Glutamatergic neuron (in vitro differentiated cells): ENCODE measurements at places on chromosomes 11 and 22. TPM values are rescaled to one million over a fixed set of nuclear protein-coding genes. Genes with fewer than 3 reads are reported as not detected.
A peak's percentile ranks its signal among the peaks of the same experiment; 100 is the strongest.

GRCh38 chr11:73155102-73155501 lies 13.0 kb upstream of the FCHSD2 start:
- H3K4me1 ChIP-seq, result peaks cover 8% of the 10 kb centered on the region
- H3K27me3 ChIP-seq, result peaks cover 8% of the 10 kb centered on the region
- no peak overlapping the region for H3K4me3 ChIP-seq
- no peaks in the 10 kb centered on the region for H3K36me3 ChIP-seq

DNA sequence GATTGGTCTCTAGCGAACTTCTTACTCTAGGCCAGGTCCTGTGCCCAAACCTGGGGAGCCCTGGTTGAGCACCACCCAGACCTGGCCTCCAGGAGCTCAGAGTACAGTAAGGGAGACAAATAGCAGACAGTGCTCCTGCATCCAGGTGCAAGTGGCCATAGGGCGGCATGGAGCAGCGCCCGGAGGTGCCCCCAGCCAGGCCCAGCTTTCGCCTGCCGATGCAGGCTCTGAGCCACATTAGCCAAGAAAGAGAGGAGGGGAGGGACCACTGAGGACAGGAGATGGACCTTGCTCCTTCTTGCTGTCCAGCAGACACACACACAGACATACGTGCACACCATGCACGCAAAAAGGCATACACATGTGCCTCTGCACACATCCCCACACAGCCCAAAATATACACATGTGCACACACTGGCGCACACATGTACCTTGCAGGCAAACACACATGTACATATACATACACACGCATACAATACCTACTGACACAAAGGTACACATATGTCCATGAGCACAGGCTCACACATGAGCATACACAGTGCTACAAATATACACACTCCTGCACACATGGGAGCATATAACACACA lies 68.7 kb upstream of the FGF3 start:
- no peak overlapping the region for H3K4me3 ChIP-seq
- peak; percentile 3 for DNase-seq
- peaks cover 14% of the 10 kb centered on the region for H3K4me1 ChIP-seq
- H3K27ac ChIP-seq, result no peak overlapping the region
- H3K27me3 ChIP-seq, result peaks cover 13% of the 10 kb centered on the region
- no peaks in the 10 kb centered on the region for H3K36me3 ChIP-seq

- no peaks in the 10 kb centered on the region for H3K27me3 ChIP-seq
- H3K27ac ChIP-seq, result no peak overlapping the region
- no peak overlapping the region for H3K4me3 ChIP-seq
- DNase-seq, result no peak
- H3K4me1 ChIP-seq, result peaks cover 3% of the 10 kb centered on the region
- no peaks in the 10 kb centered on the region for H3K36me3 ChIP-seq
Measured at GRCh38 chr11:124050748-124051147, 9.6 kb upstream of the OR10G7 start.

GRCh38 chr11:58513747-58514367 lies 6.0 kb upstream of the OR5B21 start:
- DNase-seq, result peak; percentile 51
- H3K4me1 ChIP-seq, result no peaks in the 10 kb centered on the region
- no peaks in the 10 kb centered on the region for H3K36me3 ChIP-seq
- H3K27ac ChIP-seq, result no peak overlapping the region
- H3K4me3 ChIP-seq, result no peak overlapping the region

GRCh38 chr11:32225571-32226285 lies 134.9 kb downstream of the RCN1 start:
- H3K27ac ChIP-seq, result no peak overlapping the region
- no peaks in the 10 kb centered on the region for H3K36me3 ChIP-seq
- no peak for DNase-seq
- H3K4me3 ChIP-seq, result no peak overlapping the region
- H3K27me3 ChIP-seq, result no peaks in the 10 kb centered on the region

DNA sequence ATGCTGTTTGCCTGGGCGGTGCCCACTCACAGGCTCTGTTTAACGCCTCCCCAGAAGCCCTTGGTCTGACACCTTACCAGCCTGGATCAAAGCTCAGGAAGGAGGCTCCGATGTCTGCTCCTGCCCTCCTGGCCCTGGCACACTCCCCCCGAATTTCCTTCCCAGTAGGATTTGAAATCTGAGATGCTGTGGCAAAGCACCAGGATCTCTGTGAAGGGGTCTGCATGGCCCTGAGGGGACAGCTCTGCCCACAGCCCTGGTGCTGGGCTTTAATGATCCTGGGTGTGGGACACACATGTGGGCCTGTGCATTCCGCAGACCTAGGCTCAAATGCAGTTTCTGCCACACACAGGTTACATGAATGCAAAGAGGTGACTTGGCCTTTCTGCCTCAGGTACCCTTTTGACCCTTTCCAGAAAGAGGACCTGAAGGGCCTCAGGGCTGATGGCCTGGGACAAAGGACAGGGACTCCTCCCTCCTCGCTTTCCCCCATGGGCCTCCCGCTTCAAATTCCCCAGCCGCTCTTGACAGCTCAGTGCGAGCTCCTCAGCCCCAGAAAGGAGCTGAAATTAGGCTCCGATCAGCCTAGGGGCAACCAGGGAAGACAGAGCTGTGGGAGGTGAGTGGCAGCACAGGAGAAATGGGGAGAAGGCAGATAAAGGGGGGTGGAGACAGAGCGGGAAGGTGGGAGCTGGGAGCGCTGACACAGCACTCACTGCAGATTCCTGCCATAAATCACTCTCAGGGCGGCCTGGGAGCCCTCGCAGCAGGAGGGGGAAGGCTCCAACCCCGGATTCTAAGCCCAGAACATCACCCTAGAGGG lies 41.3 kb downstream of the TRIM29 start:
- peaks cover 4% of the 10 kb centered on the region for H3K27me3 ChIP-seq
- no peaks in the 10 kb centered on the region for H3K36me3 ChIP-seq
- H3K4me3 ChIP-seq, result no peak overlapping the region
- DNase-seq, result no peak
- no peak overlapping the region for H3K27ac ChIP-seq
- peaks cover 3% of the 10 kb centered on the region for H3K4me1 ChIP-seq

- no peak overlapping the region for H3K27ac ChIP-seq
- peaks cover 4% of the 10 kb centered on the region for H3K4me1 ChIP-seq
- H3K27me3 ChIP-seq, result no peaks in the 10 kb centered on the region
- no peak overlapping the region for H3K4me3 ChIP-seq
Measured at GRCh38 chr22:41429232-41429950, 17.2 kb downstream of the TOB2 start.

DNA sequence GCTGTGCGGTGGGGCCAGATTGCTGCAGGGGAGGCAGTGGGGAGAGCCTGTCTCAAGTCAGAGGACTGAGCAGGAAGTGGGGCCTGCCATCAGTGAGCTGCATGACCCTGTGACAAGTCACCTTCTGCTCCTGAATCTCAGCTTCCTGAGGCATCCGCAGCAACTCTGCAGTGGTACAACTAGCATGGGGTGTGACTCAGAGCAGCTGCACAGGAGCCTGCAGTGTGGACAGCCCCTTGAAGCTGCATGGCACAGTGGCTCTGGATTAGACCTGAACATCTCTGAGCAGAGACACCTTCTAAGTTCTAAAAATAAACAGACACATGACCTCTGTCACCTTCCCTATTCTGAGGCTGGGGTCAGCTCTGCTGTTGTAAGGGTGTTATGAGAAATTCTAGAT lies 18.0 kb downstream of the FAM227A start:
- H3K27me3 ChIP-seq, result no peaks in the 10 kb centered on the region
- DNase-seq, result no peak
- no peak overlapping the region for H3K4me3 ChIP-seq

GRCh38 chr11:103963648-103964047 lies 72.8 kb upstream of the DDI1 start:
- no peak overlapping the region for H3K27ac ChIP-seq
- no peak for DNase-seq
- no peaks in the 10 kb centered on the region for H3K36me3 ChIP-seq

DNA sequence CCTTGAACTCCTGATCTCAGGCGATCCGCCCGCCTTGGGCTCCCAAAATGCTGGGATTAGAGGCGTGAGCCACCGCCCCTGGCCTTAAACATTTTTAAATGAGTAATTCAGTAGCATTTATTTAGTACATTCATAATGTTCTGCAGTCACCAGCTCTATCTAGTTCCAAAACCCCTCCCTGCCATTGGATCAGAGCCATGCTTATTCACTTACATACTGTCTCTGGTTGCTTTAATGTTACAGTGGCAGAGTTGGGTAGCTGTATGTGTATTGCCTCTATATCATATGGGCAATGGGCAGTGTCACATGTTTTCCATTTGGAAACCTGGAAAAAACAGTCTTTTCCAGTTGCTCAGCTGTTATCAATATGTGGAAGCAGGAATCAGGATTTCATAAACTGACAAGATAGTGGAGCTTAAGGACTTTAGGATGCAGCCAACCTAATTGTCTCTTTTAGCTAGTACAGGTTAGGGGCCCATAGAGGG lies 10.5 kb downstream of the COA4 start:
- peaks cover 3% of the 10 kb centered on the region for H3K27me3 ChIP-seq
- no peaks in the 10 kb centered on the region for H3K4me1 ChIP-seq
- H3K27ac ChIP-seq, result no peak overlapping the region

DNA sequence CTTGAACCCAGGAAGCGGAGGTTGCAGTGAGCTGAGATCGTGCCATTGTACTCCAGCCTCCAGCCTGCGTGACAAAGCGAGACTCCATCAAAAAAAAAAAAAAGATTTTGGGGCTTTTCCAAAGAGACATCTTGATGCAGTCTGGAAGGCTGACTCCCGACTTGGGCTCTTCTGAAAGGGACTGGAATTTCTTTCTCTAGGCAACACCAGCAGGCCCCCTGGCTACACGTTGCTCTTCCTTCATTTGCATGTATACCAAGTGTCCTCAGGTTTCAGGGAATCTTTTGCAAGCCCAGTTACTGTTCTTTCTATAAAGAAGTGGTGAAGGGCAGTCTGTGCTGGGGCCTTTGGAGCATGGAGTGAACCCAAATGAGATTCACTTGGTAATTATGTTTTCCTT lies 211.0 kb downstream of the GRIK4 start:
- no peaks in the 10 kb centered on the region for H3K4me1 ChIP-seq
- no peak overlapping the region for H3K4me3 ChIP-seq
- H3K27ac ChIP-seq, result no peak overlapping the region
- H3K36me3 ChIP-seq, result no peaks in the 10 kb centered on the region
- DNase-seq, result no peak

DNA sequence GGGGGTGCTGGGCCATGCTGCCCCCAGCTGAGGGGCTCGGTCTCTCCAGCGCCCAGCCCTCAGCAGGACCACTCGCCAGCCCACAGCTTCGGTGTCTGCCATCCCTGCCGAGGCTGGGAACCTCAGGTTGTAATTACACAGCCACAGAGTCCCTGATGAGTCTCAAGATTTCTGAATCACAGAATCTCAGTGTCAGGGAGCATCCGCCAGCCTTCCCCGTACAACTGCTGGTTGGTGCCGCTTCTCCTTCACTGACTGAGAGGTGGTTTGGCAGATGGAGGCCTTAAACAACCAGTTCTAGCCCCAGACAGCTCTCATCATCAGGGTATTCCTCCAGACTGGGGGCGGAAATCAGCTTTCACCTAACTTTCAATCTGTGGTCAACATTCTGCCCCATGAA lies 13.7 kb downstream of the PHF21B start:
- no peak for DNase-seq
- peaks cover 6% of the 10 kb centered on the region for H3K27me3 ChIP-seq
- H3K4me3 ChIP-seq, result no peak overlapping the region

- peak overlapping the region; percentile 12 for H3K4me3 ChIP-seq
- no peaks in the 10 kb centered on the region for H3K36me3 ChIP-seq
- H3K27ac ChIP-seq, result peak overlapping the region; percentile 14
- peaks cover 19% of the 10 kb centered on the region for H3K4me1 ChIP-seq
- peaks cover 6% of the 10 kb centered on the region for H3K27me3 ChIP-seq
- DNase-seq, result no peak
Measured at GRCh38 chr11:63537293-63538101, 889 bp downstream of the PLAAT4 start.

DNA sequence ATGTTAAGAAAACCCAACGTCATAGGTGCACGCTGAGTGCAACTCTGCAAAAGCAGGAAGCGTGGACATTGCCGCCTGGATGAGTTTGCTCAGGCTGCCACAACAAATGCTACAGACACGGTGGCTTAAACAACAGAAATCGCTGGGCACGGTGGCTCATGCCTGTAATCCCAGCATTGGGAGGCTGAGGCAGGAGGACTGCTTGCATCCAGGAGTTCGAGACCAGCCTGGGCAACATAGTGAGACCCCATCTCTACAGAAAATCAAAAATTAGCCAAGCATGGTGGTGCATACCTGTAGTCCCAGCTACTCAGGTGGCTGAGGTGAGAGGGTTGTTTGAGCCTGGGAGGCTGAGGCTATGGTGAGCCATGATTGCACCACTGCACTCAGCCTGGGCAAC lies 13.4 kb upstream of the PGA3 start:
- no peak overlapping the region for H3K4me3 ChIP-seq
- H3K4me1 ChIP-seq, result peaks cover 5% of the 10 kb centered on the region
- H3K36me3 ChIP-seq, result no peaks in the 10 kb centered on the region
- H3K27me3 ChIP-seq, result no peaks in the 10 kb centered on the region
- no peak overlapping the region for H3K27ac ChIP-seq
- no peak for DNase-seq

DNA sequence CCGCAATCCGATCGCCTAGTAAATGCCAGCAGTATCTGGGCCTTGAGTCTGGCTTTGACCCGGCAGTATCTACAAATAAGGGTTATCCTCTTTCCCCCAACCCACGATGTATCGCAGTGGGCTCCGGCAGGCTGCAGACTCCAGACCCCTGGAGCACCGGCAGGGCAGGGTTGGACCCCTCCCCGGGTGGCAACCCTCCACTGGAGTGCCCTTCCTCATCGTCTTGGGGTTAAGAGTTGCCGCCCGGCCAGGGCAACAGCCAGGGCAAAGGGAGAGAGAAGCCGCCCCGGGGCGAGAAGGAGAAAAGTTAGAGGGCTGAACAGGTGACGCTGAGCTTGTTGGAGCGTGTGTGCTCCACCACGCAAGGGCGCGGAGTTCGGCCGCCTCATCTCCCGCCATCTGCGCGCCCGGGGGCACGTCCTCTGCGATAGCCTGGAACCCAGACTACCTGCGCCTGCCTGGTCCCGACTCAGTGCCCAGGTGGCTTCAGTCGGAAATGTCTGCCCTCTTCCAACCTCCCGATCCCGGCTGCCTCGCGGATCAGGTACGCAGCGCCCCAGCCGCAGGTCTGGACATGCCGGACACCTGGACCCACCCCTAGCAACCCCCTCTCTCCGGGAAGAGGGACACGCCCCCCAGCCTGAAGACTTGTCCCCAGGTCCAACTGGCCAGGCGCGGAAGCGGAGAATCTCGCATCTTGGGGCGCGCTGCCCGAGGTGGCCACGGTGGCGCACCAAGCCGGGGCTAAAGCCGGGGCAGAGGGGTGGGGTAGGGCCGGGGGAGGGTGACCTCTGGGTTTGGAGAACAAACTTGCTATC lies 1.2 kb downstream of the DSCAML1 start:
- peaks cover 21% of the 10 kb centered on the region for H3K4me1 ChIP-seq
- peak overlapping the region; percentile 61 for H3K4me3 ChIP-seq
- H3K36me3 ChIP-seq, result no peaks in the 10 kb centered on the region
- no peak overlapping the region for H3K27ac ChIP-seq
- no peak for DNase-seq
- peaks cover 25% of the 10 kb centered on the region for H3K27me3 ChIP-seq

- H3K27ac ChIP-seq, result no peak overlapping the region
- peaks cover 7% of the 10 kb centered on the region for H3K4me1 ChIP-seq
- H3K4me3 ChIP-seq, result peak overlapping the region; percentile 68
- no peak for DNase-seq
- no peaks in the 10 kb centered on the region for H3K36me3 ChIP-seq
Measured at GRCh38 chr22:19713245-19713644, 1.1 kb upstream of the SEPTIN5 start.

BLID gene
- total RNA-seq, result not detected

ZNHIT2 gene
- 4.1 TPM for total RNA-seq

PYGM gene
- total RNA-seq, result 5.5 TPM

EML3 gene
- total RNA-seq, result 26.7 TPM

MS4A7 gene
- total RNA-seq, result not detected

TRPM5 gene
- total RNA-seq, result not detected
